Spleen (tissue), 13 donors: ENCODE measurements at places on chromosomes 6 and 20. TPM values are rescaled to one million over a fixed set of nuclear protein-coding genes. Genes with fewer than 3 reads are reported as not detected.
A peak's percentile ranks its signal among the peaks of the same experiment; 100 is the strongest.

The HLA-DRA gene
- 1,439 TPM for total RNA-seq

The LY6G6C gene
- total RNA-seq = not detected

The ULBP3 gene
- 0.97 TPM for total RNA-seq

The TCP11 gene
- total RNA-seq = not detected

The TMX4 gene
- 50.2 TPM for total RNA-seq

The NNAT gene
- total RNA-seq = not detected

The CASS4 gene
- total RNA-seq = 15.5 TPM

The LY6G6D gene
- not detected for total RNA-seq

The RRAGD gene
- 17.2 TPM for total RNA-seq

The CEP85L gene
- 44.3 TPM for total RNA-seq

DNA sequence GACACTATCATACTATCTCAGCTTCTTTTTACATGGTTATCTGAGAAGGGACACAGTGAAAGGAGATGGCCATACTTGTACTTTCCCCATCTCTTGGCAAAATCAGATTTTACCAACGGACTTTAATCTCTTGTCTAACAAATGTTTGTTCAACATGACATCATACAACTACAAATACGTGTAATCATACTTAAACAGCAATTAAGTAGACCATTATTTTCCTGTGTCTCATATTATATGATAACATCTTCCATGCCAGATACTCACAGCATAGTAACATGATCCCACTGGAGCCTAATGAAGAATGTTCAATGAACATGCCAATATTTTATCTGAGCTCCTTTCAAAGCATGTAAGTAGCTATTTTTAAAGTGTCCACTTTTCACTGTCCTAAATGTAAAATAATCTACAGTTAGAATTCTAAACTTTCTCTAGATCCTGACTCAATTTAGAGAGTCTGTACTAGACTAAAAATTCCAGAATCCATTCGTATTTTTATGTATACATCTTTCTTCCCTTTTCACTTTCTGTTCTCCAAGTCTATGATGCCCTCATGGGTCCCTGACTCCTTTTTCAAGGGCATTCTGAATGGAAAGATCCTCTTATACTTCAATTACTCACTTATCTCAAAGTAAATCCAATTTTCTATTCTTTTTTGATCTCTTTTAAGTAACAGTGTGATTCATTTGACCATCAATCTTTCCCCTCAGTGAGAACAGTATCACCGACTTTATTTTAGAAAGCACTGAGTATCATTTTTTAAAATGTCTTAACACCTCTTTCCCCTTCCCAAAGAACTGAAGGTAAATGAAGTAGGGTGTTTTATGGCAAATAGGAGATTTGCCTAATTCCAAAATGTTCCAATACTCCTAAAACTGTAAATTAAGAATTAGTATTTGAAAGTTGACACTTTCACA lies 133.5 kb downstream of the CDK19 start:
- H3K4me1 ChIP-seq = peaks cover 12% of the 10 kb centered on the region
- H3K27ac ChIP-seq = no peak overlapping the region
- no peak for DNase-seq
- H3K27me3 ChIP-seq = no peaks in the 10 kb centered on the region

DNA sequence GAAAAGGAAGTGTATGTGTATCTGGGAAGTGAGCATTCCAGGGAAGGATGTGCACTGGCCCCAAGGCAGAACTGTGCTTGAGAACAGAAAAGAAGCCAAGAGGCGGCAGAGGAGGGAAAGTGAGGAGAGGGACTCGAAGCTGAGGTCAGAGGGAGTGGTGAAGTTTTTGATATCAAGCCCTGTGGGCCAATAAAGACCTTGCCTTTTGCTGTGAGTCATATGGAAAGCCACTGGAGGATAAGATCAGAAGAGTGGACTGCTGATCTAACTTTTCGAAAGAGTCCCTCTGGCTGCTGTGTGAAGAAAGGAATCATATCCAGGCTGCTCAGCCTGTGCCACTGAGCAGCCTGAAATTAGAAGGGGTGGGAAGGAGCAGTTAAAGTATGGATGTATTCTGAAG lies 99.4 kb downstream of the EYA4 start:
- no peaks in the 10 kb centered on the region for H3K4me1 ChIP-seq

- no peaks in the 10 kb centered on the region for H3K36me3 ChIP-seq
- H3K27ac ChIP-seq = no peak overlapping the region
- DNase-seq = no peak
- no peaks in the 10 kb centered on the region for H3K27me3 ChIP-seq
Measured at GRCh38 chr6:143689852-143690251, 12.1 kb downstream of the PHACTR2 start.

- DNase-seq = peak; percentile 90
- peaks cover 10% of the 10 kb centered on the region for H3K4me1 ChIP-seq
- H3K36me3 ChIP-seq = peaks cover 3% of the 10 kb centered on the region
- peaks cover 6% of the 10 kb centered on the region for H3K27me3 ChIP-seq
- H3K27ac ChIP-seq = peak overlapping the region; percentile 51
Measured at GRCh38 chr20:50187403-50188051, 3.1 kb upstream of the CEBPB start.

DNA sequence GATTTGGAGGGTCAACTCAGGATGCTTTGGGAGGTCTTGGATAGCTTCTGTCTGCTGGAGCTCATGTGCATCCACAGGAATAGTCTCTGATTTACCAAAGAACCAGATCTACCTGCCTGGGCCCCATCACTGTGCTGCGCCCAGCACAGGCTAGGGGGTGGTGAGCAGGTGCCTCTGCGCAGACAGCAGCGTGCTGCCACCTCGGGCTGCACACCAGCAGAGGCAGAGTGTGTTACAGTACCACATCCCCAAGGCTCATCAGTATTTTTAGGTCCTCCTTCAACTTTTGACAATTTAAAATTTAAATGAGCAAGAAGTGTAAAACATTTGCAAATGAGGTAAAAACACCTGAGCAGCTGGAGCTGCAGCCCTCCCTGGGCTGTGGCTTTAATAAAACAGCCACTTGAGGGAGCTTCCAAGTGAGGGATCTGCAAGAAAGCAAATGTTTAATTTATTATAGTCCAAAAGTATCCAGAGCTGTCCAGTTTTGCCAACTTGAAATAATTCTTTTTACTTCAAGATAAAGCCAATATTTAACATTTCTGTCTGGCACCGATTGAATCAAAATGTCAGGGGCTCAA lies 324.9 kb downstream of the ZFAND3 start:
- no peak overlapping the region for H3K4me3 ChIP-seq
- no peaks in the 10 kb centered on the region for H3K36me3 ChIP-seq
- no peak for DNase-seq
- no peak overlapping the region for H3K27ac ChIP-seq
- H3K4me1 ChIP-seq = no peaks in the 10 kb centered on the region
- H3K27me3 ChIP-seq = no peaks in the 10 kb centered on the region

DNA sequence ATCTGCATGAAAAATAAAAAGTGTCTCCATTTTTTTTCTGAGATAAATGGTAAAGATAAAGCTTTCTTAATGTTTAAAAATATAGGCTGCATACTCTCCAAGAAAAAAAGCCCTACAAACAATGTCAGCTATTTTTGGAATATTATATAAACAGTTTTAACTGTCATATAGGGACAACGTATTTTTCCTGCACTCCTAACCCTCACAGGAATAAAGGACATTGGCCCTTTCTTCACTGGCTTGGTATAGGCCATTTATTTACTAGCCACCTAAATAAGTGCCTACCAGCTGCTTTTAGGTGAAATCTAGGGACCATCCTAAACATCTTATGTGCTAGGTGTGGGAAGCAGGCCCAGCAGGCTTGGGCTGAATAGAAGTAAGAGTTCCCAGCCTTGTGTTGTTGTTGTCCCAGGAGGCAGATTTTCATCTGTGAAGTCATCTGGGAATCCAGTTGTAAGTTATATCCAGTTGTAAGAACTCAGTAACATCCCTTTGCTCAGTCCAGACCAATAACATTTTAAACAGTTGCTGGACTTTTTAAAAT lies 21.3 kb downstream of the FOXO3 start:
- peaks cover 46% of the 10 kb centered on the region for H3K4me1 ChIP-seq
- no peak for DNase-seq

DNA sequence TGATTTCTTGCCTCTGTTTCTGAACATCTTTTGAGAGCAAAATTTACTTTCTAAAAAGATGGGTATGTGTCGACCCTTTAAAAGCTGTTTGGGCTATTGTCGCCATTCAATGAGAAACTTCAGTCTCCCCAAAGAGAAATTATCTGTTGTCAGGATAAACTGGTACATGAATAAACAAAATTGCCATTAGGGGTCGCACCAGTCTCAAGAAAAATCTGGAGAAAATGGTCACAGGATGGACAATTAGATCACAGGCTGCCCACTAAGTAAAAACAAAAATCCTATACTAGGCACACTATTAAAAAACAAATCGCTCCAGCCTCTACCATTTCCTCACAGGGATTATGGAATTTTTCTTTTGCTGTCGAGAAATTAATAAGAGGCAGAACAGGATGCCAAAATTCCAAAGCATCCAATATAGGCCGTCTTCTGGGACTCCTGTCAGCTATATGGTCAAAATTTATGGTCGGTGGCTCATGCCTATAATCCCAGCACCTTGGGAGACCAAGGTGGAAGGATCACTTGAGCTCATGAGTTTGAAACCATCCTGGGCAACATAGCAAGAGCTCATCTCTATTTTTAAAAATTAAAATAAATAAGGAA lies 5.5 kb upstream of the HLA-E start:
- DNase-seq = no peak
- H3K4me1 ChIP-seq = peaks cover 46% of the 10 kb centered on the region
- no peaks in the 10 kb centered on the region for H3K36me3 ChIP-seq
- peak overlapping the region; percentile 20 for H3K27ac ChIP-seq
- H3K27me3 ChIP-seq = peaks cover 4% of the 10 kb centered on the region
- H3K4me3 ChIP-seq = no peak overlapping the region

DNA sequence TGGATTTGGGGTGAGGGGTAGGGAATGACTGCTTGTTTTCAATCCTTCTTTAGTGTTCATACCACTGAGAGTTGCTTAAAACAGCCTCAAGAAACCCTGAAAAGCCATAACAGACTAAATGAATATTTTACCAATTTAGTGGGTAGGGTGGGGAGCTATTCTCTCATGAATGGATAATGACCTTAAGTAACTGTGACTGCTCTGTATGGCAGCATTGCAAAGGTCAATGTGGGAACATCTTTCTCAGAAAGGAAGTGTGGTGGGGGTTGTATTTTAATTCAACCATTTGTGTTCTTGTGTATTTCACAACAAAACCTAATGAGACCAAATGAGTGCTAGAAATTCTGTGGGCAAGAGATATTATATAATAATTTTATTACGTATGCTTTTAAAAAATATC lies 55.7 kb downstream of the PHACTR2 start:
- H3K27me3 ChIP-seq = no peaks in the 10 kb centered on the region
- peak overlapping the region; percentile 66 for H3K27ac ChIP-seq
- peaks cover 16% of the 10 kb centered on the region for H3K4me1 ChIP-seq
- H3K36me3 ChIP-seq = no peaks in the 10 kb centered on the region
- H3K4me3 ChIP-seq = no peak overlapping the region

GRCh38 chr6:168825226-168826077 lies 384.5 kb downstream of the SMOC2 start:
- H3K4me1 ChIP-seq = no peaks in the 10 kb centered on the region
- H3K4me3 ChIP-seq = no peak overlapping the region
- no peaks in the 10 kb centered on the region for H3K36me3 ChIP-seq
- H3K27me3 ChIP-seq = no peaks in the 10 kb centered on the region
- no peak for DNase-seq

DNA sequence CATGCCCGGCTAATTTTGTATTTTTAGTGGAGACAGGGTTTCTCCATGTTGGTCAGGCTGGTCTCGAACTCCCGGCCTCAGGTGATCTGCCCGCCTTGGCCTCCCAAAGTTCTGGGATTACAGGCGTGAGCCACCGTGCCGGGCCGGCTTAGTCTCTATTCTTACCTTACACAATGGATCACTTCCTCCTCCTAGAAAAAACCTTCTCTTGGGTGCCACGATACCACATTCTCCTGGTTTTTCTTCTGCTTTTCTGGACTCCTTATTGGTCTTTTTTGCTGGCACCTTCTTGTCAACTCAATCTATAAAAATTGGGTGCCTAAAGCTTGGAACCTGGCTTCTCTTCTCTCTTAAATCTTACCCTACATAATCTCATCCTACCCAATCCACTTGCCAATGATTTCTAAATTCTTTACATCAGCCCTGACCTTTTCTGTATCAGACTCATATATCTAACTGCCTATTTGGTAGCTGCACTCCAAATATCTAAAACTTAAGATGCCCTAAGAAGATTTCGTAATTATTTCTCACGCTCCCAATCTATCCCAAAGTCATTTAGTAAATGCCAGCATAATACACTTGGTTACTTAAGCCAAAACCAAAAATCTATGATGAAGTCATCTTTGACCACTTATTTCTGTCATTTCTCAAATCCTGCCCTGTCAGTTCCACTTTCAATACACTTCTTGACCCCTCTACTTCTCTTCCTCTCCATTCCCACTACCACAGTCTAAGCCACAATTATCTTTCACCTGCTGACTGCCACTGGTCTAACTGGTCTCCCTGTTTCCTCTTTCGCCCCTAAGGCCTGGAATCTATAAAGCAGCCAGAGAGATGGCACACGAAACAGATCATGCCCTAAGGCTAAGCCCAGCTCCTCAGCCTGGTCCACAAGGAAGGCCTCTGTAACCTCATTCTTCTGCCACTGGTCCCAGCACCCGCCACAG lies 43.2 kb downstream of the ELMO2 start:
- H3K4me3 ChIP-seq = peak overlapping the region; percentile 98
- H3K27ac ChIP-seq = peak overlapping the region; percentile 99
- peaks cover 71% of the 10 kb centered on the region for H3K4me1 ChIP-seq
- no peaks in the 10 kb centered on the region for H3K27me3 ChIP-seq
- peaks cover 50% of the 10 kb centered on the region for H3K36me3 ChIP-seq
- no peak for DNase-seq

GRCh38 chr6:170366248-170366960 lies 59.8 kb downstream of the FAM120B start:
- no peak overlapping the region for H3K27ac ChIP-seq
- no peaks in the 10 kb centered on the region for H3K4me1 ChIP-seq
- no peak overlapping the region for H3K4me3 ChIP-seq
- peaks cover 48% of the 10 kb centered on the region for H3K36me3 ChIP-seq
- DNase-seq = no peak

GRCh38 chr20:49999329-49999728 lies 16.5 kb downstream of the SNAI1 start:
- H3K4me1 ChIP-seq = peaks cover 29% of the 10 kb centered on the region
- H3K27ac ChIP-seq = no peak overlapping the region
- DNase-seq = no peak

DNA sequence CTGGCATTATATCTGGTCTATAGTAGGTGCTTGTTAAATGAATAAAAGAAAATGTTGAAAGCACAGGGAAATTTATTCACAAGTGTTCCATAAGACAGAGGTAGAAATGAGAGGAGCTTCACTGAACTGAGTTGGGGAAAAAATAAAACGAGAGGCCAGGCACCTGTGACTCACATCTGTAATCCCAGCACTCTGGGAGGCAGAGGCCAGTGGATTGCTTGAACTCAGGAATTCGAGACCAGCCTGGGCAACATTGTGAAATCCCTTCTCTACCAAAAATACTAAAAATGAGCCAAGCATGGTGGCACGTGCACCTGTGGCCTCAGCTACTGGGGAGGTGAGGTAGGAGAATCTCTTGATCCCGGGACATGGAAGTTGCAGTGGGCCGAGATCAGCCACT lies 28.1 kb upstream of the IBTK start:
- no peaks in the 10 kb centered on the region for H3K36me3 ChIP-seq
- H3K27me3 ChIP-seq = no peaks in the 10 kb centered on the region
- no peak overlapping the region for H3K27ac ChIP-seq
- no peak for DNase-seq
- H3K4me1 ChIP-seq = no peaks in the 10 kb centered on the region
- H3K4me3 ChIP-seq = no peak overlapping the region
